ENCODE measurements at places on chromosomes 1 and 21.

DNA sequence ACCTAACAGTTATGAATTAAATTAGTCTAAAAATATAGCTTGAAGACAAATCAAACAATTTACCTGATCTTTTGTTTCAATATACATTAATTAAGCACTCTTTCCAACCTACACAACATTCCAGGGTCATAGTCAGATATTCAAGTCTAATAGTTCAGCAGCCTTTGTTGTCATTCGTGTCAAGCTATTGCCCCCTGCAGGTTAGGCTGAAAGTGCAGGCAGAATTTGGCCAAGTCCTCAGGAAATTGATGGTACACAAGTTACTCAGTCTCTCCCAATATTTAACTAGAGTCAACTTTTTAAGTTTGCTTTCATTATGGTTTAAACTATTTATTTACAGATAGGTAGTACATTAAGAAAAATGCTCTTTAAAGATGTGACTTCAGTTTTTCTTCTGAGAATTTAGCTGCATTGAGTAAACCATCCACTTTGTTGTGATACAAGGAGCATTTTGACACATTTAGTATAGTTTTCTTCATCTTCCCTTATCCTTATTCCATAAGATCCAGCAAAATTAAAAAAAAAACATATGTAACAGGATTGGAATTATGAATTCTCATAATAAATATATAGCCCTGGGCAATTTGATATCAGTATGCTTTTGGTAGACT, 130.3 kb upstream of the DPYD start:
- peak; percentile 74 for DNase-seq

GRCh38 chr1:69648486-69648885, 80.8 kb downstream of the LRRC7 start:
- no peak for DNase-seq

DNA sequence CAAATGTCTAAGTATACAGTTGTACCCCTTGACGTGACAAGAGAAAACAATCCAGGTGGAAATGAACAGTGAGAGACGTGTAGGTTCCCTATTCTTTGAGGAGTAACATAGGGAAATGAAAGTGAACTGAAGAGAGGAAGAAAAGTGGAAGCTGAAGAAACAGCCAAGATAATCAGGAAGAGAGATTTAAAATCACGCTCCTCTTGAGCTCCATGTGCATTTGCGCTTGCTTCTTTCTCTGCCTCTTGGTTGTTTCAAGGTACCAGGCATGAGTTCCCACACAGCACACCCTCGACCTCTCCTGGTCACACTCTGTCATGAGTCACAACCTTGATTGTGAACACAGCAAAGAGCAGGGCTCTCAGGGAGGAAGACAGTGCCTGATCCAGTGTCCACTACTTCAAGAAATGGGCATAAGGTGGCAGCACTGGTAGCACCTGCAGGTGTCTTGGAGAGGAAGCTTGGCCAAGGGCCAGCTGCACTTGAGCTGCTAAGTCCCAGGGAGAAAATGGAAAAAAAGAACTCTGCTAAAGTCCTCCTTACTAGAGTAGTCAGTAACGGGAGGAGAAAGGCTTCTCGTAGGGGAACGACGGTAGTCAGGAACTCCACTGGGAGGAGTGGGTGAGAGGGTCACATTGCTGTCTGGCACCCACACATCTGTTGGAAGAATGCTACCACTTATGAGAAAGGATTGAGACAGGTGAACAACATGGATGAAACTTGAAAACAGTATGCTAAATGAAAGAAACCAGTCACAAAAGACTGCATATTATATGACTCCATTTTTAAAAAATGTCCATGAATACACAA, 18.3 kb upstream of the ARID1A start:
- peak; percentile 55 for DNase-seq

- DNase-seq, result no peak
Observed at GRCh38 chr1:237786066-237786719, 104.5 kb downstream of the ZP4 start.

GRCh38 chr1:45395582-45395981, 55.3 kb upstream of the MUTYH start:
- DNase-seq, result no peak

- DNase-seq, result no peak
Observed at GRCh38 chr1:20724364-20725188, 6.8 kb upstream of the KIF17 start.

DNA sequence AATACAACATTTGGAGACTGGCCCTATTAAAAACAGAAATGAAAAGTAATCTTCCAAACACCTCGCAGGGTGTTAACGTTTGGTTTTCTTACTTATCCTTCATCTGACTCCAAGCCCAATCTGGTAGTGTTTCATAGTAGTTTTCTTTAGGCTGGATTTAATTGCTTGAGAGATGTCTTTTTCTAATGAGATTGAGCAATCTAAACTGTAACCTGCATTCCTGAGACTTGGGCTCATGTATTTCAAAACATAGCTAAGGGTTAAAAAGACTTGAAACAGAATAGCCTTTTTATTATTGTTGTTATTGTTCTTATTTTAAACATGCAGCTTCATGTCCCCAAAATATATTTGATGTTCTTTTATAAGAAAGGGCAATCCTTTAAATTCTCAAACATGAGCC, 278.9 kb downstream of the TGFB2 start:
- DNase-seq, result no peak

DNA sequence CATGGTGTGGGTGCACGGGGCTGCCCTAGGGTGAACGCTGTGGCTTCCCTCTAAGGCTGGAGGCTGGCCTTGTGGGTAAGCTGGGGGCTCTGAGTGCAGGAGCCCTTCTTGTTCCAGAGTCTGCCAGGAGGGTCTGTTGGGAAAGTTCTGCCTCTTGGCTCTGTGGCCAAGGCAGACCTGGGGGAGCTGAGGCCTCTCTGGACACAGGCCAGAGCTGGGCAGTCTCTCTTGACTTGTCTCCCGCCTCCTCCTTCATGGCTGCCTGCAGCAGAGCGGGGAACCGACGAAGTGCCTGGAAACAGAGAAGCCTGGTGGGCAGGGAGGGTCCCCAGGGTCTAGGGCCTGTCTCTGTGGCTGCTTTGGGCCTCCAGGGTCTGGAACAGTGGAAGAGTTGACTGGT, 30.3 kb upstream of the PEX10 start:
- no peak for DNase-seq

DNA sequence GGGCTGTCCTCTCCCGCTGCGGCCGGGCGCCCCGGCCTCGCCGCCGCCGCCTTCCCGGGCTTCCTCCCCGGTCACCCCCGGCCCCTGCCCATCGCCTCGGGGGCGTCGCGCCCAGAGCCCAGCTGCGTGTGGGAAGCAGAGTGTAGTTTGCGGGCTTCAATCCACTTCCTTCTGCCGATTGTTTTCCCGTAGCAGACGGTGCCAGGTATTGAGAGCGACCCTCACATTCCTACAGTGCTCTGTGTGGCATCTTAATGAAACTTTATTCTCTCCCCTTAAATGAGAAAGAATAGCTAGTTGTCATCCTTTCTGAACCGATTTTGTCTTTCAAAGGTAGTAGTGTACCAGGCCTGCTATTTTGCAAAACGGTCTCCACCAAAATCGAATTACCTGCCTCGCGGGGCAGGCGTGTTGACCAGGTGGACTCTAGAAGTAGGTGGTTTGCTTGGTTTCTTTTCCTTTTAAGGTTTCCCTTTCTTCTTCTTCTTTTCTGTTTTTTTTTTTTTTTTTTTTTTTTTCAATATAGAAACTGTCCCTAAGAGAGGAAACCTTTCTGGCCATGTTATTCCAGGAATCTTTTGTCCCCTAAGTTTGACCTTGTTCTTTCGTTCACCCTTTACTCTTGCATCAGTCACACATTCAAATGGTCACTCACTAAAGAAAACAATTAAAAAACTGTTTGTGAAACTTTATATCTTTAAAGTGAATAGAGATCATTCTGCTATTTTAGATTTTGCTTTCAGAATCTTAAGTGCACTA, 881 bp downstream of the USP25 start:
- no peak for DNase-seq

DNA sequence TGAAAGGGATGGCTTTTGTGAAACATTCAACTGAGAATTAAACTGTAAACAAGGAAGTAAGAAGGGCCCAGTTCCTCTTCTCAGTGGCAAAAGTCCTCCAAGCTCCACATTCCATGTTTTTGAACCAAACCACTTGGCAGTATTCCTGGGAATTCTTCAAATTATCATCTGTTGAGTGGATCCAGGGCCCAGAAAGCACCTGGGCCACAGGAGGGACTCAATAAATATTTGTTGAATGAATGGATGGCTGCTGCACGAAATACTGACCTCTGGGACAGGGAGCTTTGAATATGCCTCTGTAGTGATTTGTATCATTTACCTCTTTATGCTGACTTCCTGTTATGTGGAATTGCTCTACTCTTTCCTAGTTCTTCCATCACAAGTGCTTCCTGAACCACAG, 4.7 kb downstream of the SLC35F3 start:
- no peak for DNase-seq

GRCh38 chr1:66256629-66257572, 277.1 kb upstream of the SGIP1 start:
- no peak for DNase-seq

- no peak for DNase-seq
Observed at GRCh38 chr1:244375051-244375450, 76.7 kb downstream of the ADSS2 start.

DNA sequence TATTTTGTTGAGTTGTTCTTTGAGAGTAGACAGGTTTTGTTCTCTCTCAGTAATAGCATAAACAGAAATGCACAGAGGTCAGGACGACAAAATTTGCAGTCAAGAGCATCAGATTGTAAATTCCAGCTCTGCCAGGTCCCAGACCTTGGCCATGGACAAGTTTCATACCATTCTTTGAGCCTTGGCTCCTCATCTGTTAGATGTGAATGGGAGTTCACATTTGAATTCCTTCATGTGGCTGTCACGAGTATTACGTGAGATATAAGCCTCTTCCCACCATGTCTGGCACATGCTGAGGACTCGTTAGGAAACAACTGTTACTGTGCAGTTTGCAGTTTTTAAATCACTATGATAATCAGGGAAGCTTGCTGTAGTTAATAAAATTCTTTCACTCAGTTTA, 93.2 kb upstream of the KCTD3 start:
- no peak for DNase-seq

DNA sequence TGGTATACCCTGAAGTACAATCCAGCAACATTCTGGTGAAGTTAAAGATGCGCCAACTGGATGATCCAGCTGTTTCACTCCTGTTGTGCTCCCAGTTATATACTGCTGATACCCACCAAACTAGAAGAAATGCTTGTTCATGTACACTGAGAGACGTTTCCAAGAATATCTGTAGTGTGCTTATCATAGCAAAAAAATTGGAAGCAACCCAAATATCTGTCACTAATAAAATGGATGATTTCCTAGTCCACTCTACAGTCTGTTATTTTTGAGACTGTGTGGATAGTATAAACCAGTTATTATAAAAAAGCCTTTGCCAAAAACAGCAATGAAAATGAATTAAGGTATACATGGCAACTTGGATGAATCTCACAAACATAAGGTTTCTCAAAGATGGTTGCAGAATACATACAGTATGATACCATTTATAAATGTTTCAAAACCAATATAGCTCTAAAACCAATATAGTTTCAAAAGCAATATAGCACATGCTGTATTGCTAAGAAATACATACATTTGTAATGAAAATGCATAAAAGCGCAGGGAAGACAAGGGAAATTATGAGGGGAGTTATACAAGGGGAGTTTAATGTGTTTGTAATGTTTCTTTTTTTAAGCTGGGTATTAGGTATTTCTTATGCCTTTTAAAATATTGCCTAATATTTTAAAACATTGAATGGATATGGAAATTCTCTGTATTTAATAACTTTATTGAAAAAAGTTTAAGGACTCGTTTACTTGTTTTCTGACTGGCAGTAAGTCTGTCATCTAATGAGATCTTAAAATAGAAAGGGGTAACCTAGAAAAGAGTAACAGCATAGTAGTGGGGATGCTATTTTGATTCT, 36.5 kb downstream of the GPSM2 start:
- DNase-seq, result no peak

DNA sequence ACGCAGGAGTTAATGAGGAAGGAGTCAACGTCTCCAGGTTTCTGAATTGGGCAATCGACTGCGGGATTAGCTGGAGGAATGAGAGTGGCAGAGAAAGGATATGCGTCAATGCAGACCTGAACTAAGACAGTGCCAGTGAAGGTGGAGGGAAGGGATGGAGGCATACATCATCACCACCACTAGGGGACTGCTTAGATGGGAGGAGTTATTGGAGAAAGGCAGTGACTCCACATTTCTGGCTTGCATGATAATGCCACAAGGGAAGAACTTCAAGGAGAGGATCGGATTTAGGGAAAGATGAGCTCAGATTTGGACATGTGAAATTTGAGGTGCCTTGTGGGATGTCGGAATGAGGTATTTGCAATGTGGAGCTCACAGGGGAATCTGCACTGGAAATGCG, 17.5 kb downstream of the VASH2 start:
- no peak for DNase-seq

DNA sequence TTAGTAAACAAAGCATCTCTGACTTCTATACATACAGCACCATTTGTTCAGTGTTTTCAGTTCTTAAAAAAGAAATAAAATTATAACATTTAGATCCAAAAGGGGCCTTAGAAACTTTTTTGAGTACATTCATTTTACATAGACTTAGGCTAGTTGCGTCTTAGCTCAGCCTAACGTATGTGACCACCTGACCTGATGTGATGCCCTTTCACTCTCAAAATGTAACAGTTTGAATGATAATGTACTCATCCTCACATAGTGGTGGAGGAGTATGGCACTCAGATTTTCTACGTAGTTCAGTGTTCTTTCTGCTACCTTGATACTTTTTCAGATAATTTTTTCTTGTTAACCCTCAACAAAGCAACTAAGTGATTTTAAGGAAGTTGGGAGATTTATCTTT, 43.4 kb downstream of the RPRD2 start:
- DNase-seq, result no peak

DNA sequence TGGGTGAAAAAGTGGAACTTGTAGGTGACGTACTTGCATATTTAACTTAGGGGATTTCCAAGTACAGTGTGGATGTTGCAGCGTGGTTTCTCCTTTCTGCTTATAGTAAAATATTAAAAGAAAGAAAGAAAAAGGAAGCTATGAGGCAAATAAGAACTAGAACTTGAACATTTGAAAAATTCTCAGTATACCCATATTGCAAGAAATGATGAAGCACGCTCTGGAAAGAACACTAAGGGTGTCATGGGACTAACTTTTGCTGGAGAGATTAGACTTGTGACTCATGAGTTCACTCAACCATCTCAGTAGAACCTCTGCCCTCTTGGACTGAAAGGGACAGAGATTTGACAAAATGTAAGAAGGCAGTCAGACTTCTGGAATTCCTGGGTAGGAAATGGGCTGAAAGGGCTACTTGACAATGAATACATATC, 704.5 kb upstream of the ADGRL4 start:
- no peak for DNase-seq

DNA sequence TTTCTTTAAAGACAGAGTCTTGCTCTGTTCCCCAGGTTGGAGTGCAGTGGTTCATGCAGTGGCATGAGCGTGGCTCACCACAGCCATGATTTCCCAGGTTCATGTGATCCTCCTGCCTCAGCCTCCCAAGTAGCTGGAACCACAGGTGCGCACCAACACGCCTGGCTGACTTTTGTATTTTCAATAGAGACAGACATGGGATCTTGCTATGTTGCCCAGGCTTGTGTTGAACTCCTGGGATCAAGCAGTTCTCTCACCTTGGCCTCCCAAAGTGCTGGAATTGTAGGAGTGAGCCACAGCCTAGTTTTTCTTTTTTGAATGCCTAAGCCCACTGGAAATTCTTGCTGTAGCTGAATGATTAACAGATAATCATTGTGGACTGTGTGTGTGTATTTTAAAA, 113.5 kb downstream of the RPS6KC1 start:
- DNase-seq, result no peak
